ENCODE measurements at places on chromosomes 2 and 18.

DNA sequence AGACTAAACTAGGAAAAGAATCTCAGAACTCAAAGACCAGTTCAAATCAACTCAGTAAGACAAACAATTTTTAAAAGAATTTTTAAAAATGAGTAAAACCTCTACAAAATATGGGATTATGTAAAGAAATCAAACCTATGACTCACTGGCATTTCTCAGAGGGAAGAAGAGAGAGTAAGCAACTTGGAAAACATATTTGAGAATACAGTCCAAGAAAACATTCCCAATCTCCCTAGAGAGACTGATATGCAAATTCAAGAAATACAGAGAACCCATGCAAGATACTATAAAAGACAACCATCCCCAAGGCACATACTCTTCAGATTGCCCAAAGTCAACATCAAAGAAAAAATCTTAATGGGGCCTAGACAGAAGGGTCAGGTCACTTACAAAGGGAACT is 162.7 kb downstream of the WDPCP start:
- H3K36me3 ChIP-seq, result no peaks in the 10 kb centered on the region
- H3K4me1 ChIP-seq, result no peaks in the 10 kb centered on the region
- no peak overlapping the region for H3K27ac ChIP-seq
- H3K27me3 ChIP-seq, result no peaks in the 10 kb centered on the region

GRCh38 chr18:24118750-24119577 is 19.9 kb upstream of the CABYR start:
- no peak overlapping the region for H3K27ac ChIP-seq
- H3K27me3 ChIP-seq, result no peaks in the 10 kb centered on the region
- no peak overlapping the region for H3K4me3 ChIP-seq
- H3K4me1 ChIP-seq, result no peaks in the 10 kb centered on the region

DNA sequence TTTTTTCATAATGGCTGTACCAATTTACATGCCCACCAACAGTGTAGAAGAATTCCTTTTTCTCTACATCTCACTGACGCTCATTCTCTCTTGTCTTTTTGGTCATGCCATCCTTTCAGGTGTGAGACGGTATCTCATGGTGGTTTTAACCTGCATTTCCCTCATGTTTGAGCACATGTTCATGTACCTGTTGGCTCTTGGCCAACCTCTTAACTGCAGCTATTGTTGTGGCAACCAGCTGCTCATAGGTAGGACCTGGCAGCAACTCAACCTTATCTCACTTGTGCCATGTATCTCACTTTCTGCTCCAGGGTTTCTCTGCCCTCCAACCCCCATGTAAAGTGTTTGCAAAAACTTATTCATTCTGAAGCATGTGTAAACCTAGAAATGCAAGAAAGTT is 167.5 kb downstream of the UPP2 start:
- DNase-seq, result no peak
- H3K4me1 ChIP-seq, result no peaks in the 10 kb centered on the region
- no peak overlapping the region for H3K4me3 ChIP-seq
- H3K36me3 ChIP-seq, result no peaks in the 10 kb centered on the region
- H3K27me3 ChIP-seq, result no peaks in the 10 kb centered on the region

GRCh38 chr2:69082430-69082997 is 69.5 kb downstream of the ANTXR1 start:
- H3K36me3 ChIP-seq, result no peaks in the 10 kb centered on the region
- H3K27me3 ChIP-seq, result no peaks in the 10 kb centered on the region
- no peak overlapping the region for H3K4me3 ChIP-seq
- H3K4me1 ChIP-seq, result no peaks in the 10 kb centered on the region
- DNase-seq, result peak; percentile 37

DNA sequence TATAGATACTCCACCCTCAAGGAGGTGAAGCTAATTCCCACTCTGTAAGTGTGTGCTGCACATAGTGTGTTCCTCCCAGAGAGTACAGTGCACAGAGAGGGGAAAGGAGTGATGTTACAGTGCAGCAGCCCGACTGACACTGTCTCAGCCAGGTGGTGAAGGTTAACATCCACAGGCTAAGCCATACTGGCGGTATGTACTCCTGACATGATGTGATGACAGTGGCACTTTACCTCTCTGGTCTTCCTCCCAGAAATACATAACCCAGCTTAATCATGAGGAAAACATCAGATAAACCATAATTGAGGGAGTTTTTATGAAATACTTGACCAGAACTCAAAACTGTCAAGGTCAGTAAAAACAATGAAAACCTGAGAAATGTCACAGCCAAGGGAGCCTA is 107.1 kb downstream of the RAB3GAP1 start:
- no peaks in the 10 kb centered on the region for H3K4me1 ChIP-seq
- no peak overlapping the region for H3K4me3 ChIP-seq
- no peak overlapping the region for H3K27ac ChIP-seq
- no peak for DNase-seq
- H3K36me3 ChIP-seq, result no peaks in the 10 kb centered on the region

DNA sequence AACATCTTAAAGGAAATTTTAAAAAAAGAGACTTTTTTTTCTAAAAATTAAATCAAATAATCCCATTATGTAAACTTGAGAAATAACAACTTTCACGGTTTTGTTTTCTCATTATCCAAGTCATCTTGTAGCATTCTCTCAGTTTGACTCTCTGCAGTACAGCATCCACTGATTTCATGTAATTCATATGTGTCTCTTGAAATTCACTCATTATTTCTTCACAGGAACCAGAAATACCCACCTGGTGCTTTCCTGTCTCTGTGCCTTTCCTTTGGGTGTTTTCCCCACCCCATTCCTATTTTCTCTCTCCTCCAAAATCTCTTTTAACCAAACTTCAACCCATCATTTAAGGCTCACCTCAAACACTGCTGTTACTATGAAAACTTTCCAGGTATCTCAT is 116.1 kb upstream of the STK17B start:
- no peak overlapping the region for H3K27ac ChIP-seq
- H3K4me1 ChIP-seq, result no peaks in the 10 kb centered on the region
- DNase-seq, result no peak

DNA sequence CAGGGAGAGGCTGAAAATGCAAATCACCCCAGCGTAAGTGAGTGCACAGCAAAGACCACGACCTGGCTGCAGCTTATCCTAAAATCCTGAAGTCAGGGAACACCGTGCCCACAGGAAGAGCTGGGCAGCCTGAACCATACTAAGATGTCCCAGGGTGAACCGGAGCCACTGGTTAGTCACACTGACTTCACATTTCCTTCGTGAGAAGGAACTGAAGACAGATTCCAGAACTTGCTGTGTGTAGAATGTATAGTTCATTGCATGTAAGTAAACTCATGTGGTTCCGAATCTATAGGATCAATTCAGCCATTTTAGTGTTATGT is 84.6 kb upstream of the NDUFV2 start:
- H3K36me3 ChIP-seq, result no peaks in the 10 kb centered on the region
- H3K27me3 ChIP-seq, result no peaks in the 10 kb centered on the region
- no peak for DNase-seq
- H3K27ac ChIP-seq, result peak overlapping the region; percentile 38
- no peak overlapping the region for H3K4me3 ChIP-seq

DNA sequence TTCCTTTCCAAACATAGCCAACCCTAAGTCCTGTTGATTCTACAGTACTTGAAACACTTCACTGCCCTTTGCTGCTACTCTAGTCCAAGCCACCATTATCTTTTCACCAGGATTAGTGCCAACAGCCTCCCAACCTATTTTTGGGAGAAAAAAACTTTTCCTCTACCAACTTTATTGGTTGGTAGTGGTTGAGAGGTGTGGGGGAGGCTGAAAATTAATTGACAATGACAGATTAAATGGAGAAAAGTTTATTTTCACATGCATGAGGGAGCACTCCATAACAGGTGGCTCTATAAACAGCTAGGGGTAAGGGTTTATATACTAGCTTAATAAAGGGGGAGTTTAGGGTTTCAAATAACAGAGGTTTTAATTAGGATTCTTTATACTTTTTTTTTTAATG is 37.8 kb upstream of the ITPRID2 start:
- H3K27ac ChIP-seq, result no peak overlapping the region
- no peak for DNase-seq
- H3K4me3 ChIP-seq, result no peak overlapping the region
- H3K27me3 ChIP-seq, result no peaks in the 10 kb centered on the region
- no peaks in the 10 kb centered on the region for H3K36me3 ChIP-seq
- no peaks in the 10 kb centered on the region for H3K4me1 ChIP-seq

DNA sequence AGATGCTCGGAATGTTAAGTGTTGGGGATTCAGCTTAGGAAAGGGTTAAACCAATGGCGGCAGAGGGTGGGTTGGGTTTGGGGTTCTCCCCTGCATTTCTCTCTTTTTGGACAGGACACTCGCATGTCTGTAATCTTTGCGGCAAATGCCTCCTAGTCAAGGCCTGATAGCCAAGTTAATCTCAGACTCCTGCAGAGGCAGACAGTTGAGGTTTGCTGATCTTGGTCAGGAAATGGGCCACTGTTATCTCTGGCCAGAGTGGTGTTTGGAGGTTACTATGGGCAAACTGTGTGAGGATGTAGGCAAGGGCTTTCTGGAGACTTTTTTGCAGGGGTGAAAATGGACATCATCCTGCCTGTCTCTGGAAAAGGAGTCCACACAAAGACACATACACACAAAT is 188.8 kb downstream of the SETBP1 start:
- no peak overlapping the region for H3K4me3 ChIP-seq
- no peaks in the 10 kb centered on the region for H3K36me3 ChIP-seq
- no peak for DNase-seq
- no peaks in the 10 kb centered on the region for H3K4me1 ChIP-seq
- H3K27ac ChIP-seq, result no peak overlapping the region

DNA sequence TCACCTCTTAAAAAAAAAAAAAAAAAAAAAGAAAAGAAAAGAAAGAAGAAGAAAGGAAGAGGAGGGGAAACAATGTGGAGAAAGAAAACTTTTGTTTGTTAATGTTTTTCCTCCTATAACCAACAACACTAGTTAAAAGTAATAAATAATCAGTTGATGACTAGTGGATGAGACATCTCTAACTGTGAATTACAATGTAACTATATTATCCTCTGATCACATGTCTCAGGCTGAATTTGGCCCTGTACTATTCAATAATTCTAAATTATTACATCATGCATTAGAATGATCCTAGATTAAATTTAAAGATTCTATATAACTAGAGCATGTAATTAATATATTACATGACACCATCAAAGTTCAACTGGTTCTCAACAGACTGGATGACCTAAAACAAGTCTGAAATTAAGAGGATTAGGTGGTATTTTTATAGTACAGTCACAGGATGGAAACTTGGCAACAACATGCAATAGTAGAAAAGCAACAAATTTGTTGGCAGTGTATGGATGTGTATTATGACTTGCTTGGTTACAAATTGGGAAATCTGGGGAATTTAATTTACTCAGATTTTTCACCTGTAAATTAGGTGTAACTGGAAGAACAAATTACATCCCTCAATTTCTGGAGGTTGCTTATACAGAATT is 269.3 kb upstream of the SETBP1 start:
- H3K4me3 ChIP-seq, result no peak overlapping the region
- no peaks in the 10 kb centered on the region for H3K36me3 ChIP-seq

GRCh38 chr2:74290466-74291217 is 52.6 kb downstream of the SLC4A5 start:
- no peaks in the 10 kb centered on the region for H3K36me3 ChIP-seq
- no peaks in the 10 kb centered on the region for H3K4me1 ChIP-seq
- no peaks in the 10 kb centered on the region for H3K27me3 ChIP-seq
- no peak for DNase-seq
- no peak overlapping the region for H3K27ac ChIP-seq
- H3K4me3 ChIP-seq, result no peak overlapping the region

GRCh38 chr2:203352604-203353255 is 24.5 kb downstream of the ABI2 start:
- no peaks in the 10 kb centered on the region for H3K27me3 ChIP-seq
- no peaks in the 10 kb centered on the region for H3K36me3 ChIP-seq
- no peak overlapping the region for H3K4me3 ChIP-seq
- H3K27ac ChIP-seq, result no peak overlapping the region
- DNase-seq, result no peak

GRCh38 chr2:226794196-226794661 is 5.4 kb downstream of the IRS1 start:
- no peaks in the 10 kb centered on the region for H3K4me1 ChIP-seq
- no peaks in the 10 kb centered on the region for H3K36me3 ChIP-seq
- H3K4me3 ChIP-seq, result peak overlapping the region; percentile 69
- H3K27me3 ChIP-seq, result no peaks in the 10 kb centered on the region

DNA sequence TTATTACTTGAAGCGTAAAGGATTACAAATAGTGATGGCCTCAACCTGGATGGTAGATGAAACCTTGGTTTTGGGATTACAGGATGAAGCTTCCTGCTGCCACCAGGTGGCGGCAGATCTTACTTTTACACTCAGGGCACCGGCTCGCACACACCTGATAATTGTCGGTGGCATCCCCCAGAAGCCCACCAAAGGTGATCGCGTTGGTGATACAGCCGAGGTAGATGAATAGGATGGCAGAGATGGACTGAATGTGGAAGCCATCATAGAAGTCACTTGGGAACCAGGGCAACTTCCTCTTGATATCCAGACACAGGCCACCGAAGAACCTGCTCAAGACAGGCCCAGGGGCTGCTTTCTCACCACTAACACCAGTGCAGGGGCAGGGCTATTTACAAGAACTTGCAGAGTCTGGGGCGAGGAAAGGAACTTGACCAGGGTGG is 51.8 kb downstream of the MTHFD2 start:
- no peaks in the 10 kb centered on the region for H3K27me3 ChIP-seq
- peak; percentile 31 for DNase-seq
- H3K4me1 ChIP-seq, result no peaks in the 10 kb centered on the region
- no peak overlapping the region for H3K4me3 ChIP-seq

- no peaks in the 10 kb centered on the region for H3K36me3 ChIP-seq
- no peaks in the 10 kb centered on the region for H3K4me1 ChIP-seq
- no peak overlapping the region for H3K4me3 ChIP-seq
- no peak for DNase-seq
- peak overlapping the region; percentile 31 for H3K27ac ChIP-seq
Observed at GRCh38 chr2:221529943-221530652, 42.0 kb downstream of the EPHA4 start.

DNA sequence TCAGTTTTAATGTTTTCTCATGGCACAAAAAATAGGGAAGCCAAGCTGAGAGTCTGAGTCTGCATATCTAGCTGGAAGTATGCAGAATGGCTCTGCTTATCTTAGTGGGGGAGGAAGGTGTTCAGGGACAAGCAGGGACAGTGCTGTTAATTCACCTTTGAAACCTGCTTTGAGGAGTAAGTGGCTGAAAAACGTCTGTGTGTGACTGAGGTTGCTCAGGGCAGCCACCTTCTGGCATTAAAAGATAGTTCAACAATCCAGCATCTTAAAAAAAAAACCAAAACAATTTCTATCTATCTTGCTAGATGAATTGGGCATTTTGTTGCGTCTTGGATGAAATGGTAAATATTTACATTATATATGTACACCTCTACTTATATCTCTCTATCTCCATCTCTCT is 2.0 kb upstream of the TRPM8 start:
- no peak for DNase-seq
- H3K36me3 ChIP-seq, result no peaks in the 10 kb centered on the region
- H3K27me3 ChIP-seq, result no peaks in the 10 kb centered on the region
- H3K4me1 ChIP-seq, result no peaks in the 10 kb centered on the region
- no peak overlapping the region for H3K4me3 ChIP-seq
